Choroid plexus epithelial cell (primary cell): ENCODE measurements at places on chromosomes 12 and 14.
A peak's percentile ranks its signal among the peaks of the same experiment; 100 is the strongest.

DNA sequence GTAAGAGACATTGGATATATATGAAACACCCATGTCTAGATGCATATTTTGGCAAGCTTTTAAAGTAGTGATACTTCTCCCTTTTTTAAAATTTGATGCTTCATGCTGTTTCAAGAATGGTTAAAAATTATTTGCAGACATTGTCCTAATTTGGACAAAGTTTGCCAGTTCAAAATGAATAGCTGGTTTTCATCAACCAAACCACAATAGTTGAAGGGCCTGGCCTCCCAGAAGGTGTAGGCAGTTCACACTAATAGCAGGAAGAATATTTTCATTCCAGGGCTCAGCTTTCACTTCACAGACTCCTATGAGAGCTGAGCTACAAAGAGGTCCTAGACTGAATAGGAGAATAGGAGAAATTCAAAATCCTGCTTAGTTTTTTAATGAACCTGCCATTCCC lies 78.7 kb downstream of the STXBP6 start:
- DNase-seq, result peak; percentile 55

DNA sequence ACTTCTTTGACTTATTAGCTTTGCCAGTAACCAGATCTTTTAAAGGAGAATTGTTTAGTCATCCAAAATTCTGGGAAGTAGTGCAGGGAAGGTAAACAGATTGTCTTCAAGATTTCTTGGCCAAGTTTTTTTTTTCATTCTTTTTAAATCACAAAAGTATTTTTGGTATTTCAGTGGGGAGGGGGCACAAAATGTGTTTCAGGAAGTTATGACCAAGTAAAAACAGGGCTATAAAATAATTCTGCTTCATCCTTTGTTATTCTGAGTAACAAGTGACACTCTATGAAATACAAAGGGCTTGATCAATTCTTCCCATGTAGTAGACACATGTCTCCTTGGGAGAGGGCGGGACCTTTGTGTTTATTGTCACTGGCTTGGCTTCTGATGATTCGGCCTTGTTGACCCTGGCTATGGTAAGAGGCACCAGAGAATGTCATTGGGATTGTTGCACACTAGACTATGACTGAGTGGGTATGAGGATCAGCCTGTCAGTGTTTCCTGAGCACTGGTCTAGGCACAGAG lies 55.4 kb downstream of the SUSD6 start:
- DNase-seq, result no peak

GRCh38 chr14:39621223-39621622 lies 189.0 kb upstream of the FBXO33 start:
- DNase-seq, result no peak

- no peak for DNase-seq
Measured at GRCh38 chr14:35351497-35351896, 53.1 kb downstream of the NFKBIA start.

DNA sequence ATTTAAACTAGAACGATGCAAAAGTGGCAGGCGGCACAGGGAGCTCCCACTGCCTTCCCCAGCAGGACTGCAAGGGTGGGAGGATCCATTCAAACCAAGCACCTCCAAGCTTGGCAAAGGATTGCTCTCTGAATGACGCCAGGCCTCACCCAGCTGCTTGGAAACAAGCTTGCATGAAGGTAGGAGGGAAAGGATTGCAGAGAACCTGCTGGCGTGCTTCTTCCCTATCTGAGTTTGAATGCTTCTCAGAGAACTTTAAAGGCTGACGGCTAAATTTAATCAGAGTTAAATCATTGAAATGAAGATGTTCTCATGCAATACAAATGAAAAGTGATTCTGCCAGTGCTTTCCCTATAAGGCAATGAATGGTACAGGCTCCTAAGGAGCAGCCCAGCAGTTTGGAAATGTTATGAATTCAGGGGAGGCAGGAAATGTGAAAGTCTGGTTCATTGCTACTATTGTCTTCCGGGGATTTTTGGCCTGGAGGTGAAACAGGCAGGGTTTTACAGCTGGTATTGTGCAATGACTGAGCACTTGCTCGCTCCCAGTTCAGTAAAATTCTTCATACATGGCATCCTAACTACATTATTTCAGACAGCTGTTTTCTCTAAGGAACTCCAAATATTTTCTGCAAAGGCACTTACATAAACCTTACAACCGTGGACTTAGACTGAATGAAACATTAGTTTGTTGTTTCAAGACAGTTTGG lies 31.9 kb upstream of the DUSP6 start:
- DNase-seq, result peak; percentile 94

DNA sequence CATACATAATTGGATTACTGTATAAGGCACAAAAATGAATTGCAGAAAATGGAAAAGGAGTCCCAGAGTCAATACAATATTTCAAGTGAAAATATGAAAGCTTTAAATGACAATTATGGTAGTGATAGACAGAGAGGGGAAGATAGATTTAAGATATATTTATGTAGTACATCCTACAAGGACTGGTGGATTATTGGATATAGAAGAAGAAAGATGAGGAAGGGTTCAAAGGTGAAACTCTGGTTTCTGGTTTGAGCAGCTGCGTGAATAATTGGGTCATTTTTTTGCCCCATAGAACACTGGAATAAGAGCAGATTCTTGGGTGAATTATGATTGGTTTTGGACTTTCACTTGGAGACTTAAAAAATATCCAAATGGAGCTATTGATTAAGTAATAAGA lies 19.4 kb downstream of the PIK3C2G start:
- DNase-seq, result no peak

DNA sequence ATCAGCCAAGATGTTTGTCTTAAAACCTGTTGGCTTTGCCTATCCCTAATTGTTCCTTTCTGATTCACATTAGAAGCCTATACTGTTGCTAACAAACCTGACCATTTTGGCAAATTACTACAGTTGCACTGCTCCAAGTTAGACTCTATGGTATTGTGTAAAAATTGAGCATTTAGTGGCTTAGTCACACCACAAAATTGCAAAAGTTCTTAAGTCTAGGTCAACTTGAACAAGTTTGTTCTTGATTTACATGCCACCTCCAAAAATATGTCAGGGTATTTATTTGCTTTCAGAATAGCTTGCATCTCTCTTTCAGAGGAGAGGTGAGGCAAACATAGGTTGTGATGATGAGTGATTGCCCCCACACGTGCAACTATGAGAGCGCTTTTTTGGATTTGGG lies 27.0 kb upstream of the PTHLH start:
- DNase-seq, result peak; percentile 87

DNA sequence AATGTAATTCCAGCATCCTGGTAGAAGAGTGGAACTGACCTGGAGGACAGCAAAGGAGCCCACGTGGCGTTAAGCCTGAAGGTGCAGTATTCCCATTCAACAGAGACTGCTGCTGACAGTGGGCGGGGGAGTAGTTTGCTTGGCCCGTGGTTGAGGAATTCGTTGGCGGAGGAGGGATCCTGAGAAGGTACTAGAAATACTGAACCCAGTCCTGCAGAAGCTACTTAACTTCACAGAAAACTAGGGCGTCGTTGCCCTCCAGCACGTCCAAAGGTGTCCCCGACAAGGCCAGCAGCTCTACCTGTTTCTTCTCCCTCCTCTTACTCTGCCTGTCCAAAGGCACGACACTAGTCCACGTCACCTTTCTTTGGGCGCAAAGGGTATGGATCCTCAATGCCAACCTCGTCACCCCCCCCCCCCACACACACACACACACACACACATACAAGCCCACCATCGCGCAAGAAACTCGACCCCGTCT lies 303 bp downstream of the PUS7L start:
- DNase-seq, result peak; percentile 50

- no peak for DNase-seq
Measured at GRCh38 chr12:30898846-30899245, 27.7 kb upstream of the TSPAN11 start.

DNA sequence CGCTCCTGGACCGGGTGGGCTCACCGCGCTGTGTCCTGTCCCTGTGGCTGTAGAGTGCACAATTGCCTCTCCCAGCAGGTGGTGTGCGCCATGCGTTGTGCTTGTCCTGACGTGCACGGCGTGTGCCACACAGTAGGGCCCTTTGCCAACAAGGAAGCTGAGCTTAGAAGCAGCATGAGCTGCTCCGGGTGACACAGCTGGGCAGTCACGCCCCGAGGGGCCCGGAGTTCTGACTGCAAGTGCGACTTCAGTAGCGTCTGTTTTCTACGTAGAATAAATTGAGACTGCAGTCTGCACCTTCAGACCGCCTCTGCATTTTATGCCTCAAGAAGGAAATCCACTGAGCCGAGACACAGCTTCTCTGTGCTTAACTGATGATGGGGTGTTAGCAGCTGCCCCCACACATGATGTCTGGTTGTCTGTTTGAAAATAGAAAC lies 81.6 kb downstream of the ADGRD1 start:
- DNase-seq, result no peak

- DNase-seq, result peak; percentile 42
Measured at GRCh38 chr12:124443931-124444712, 123.3 kb downstream of the NCOR2 start.

GRCh38 chr14:50667684-50667995 lies 466 bp downstream of the SAV1 start:
- no peak for DNase-seq

DNA sequence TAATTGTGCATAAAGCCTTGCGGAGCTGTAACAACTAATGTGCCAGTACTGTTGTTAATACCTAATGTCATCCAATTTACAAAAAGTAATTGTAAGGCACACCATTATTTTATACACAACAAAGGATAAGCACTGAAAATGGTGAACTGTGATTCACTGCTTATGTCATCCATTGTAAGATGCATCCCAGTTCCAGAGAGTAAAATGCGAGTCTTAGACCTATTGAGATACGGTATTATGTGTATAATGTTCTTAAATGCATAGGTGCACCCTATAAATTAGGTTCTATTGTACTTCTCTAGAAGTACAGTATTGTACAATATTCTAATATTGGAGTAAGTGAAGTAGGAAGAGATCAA lies 406 bp downstream of the PARP2 start:
- peak; percentile 44 for DNase-seq

DNA sequence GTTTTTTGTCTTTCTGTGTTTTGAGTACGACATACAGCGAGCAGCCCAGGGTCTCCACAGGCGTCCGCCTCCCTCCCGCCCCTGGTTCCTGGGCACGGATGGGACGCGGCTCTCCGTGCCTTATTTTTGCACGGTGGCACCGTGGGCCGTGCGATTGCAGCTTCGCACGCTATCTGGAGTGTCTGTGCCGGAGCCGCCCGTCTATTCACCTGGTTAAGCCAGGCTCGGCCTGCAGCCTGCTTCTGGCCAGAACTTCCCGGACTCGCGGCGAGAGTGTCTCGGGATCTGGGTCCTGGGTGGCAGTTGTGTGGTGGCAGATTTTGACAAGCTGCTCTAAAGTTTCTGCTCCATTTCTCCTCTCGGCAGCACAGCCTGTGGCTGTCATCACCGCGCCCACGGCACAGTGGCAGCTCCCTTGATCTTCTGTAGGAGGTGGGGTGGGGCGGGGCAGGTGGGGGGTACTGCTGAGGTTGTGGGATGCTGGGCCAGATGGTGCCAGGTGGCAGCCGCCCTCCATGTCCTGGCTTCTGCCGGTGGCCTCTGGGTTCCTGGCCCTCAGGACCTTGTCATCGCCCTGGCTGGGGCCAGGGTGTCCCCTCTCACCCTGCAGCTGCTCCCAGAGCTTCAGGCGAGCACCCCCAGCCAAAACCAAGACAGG lies 2.9 kb downstream of the MMP17 start:
- no peak for DNase-seq

DNA sequence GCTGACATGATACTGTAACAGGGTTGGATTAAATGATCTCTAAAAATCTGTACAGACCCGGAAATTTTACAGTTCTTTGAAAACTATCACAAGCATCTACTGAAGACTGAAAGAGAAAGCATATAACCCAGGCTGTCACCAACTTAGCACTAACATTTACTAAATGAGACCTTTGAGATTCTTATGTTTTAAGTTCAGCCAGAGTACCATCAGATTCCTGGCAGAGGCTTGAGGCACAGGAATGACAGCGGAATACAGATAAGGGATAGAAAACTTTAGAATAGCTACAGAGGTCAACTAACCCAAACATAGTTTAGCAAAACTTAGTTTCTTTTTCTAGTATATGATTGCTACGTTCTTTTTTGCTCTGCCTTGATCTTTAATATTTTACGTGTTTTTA lies 91.6 kb upstream of the FERMT2 start:
- peak; percentile 90 for DNase-seq

DNA sequence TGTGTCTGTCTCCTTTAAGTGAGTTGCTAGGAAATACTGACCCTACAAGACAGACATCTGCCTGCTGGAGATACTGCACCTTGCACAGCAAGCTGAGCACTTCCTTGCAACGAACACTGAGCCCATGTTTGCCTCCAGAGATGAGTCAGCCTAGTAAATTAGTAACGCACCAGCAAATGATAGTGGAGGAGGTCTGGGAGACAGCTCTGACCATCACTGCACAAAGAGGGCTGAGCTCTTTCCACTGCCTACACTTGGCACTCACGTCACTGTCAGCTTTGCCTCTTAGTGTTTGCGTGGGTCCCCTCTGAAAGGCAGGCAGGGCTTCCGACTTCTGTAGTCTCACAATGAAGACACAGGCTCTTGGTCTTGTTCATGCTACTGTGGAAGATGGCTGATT lies 109.0 kb downstream of the APAF1 start:
- peak; percentile 67 for DNase-seq

- no peak for DNase-seq
Measured at GRCh38 chr14:24071144-24071697, at the start of gene CPNE6. TSS of gene CPNE6 (plus strand) at chr14:24071562. CDS start at chr14:24072937, 1,375 bp downstream.

- DNase-seq, result no peak
Measured at GRCh38 chr12:109741970-109742703, 28.5 kb downstream of the FAM222A start.

- no peak for DNase-seq
Measured at GRCh38 chr12:84294246-84294645, 618.4 kb downstream of the SLC6A15 start.

- no peak for DNase-seq
Measured at GRCh38 chr12:13687633-13688032, 293.8 kb downstream of the GRIN2B start.

- no peak for DNase-seq
Measured at GRCh38 chr12:97177481-97177880, 270.4 kb downstream of the NEDD1 start.

DNA sequence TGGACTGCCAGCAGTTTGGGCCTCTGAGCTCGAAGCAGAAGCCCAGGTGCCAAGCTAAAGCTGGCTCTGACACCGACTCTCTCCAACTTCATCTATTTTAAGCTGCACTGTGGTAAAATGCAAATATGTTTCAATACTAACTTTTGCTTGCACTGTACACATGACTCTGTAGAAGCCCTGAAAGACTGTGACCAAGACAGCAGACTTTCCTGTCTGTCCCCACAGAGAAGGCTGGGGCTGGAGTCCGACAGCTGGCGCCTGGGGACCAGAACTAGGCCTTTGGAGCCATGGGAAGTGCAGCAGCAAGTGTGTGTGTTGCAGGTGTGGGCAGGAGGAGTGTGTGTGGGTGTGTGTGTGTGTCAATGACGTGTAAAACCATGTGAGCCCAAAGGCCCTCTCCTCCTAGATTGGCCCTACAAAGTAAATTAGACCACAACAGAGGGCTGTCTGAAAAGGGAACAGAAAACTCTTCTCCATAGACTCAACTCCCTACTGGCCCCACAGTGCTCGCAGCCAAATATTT lies 16.4 kb upstream of the RAB35 start:
- DNase-seq, result no peak

GRCh38 chr12:58540480-58541299 lies 379.6 kb downstream of the LRIG3 start:
- DNase-seq, result peak; percentile 95

GRCh38 chr14:74547331-74547927 lies 53.9 kb downstream of the ISCA2 start:
- DNase-seq, result no peak

- DNase-seq, result peak; percentile 87
Measured at GRCh38 chr12:18250313-18250916, 10.9 kb upstream of the PIK3C2G start.

GRCh38 chr12:10027721-10028120 lies 2.8 kb upstream of the CLEC9A start:
- peak; percentile 49 for DNase-seq
